ENCODE measurements at places on chromosomes 12 and 14.

- no peak for DNase-seq
These were observed 16.1 kb downstream of the PITPNM2 start for GRCh38 chr12:123134826-123135225.

- no peak for DNase-seq
These were observed 295.6 kb upstream of the FLRT2 start for GRCh38 chr14:85234156-85235025.

- DNase-seq = no peak
These were observed 12.7 kb downstream of the SLC11A2 start for GRCh38 chr12:51013441-51013840.

DNA sequence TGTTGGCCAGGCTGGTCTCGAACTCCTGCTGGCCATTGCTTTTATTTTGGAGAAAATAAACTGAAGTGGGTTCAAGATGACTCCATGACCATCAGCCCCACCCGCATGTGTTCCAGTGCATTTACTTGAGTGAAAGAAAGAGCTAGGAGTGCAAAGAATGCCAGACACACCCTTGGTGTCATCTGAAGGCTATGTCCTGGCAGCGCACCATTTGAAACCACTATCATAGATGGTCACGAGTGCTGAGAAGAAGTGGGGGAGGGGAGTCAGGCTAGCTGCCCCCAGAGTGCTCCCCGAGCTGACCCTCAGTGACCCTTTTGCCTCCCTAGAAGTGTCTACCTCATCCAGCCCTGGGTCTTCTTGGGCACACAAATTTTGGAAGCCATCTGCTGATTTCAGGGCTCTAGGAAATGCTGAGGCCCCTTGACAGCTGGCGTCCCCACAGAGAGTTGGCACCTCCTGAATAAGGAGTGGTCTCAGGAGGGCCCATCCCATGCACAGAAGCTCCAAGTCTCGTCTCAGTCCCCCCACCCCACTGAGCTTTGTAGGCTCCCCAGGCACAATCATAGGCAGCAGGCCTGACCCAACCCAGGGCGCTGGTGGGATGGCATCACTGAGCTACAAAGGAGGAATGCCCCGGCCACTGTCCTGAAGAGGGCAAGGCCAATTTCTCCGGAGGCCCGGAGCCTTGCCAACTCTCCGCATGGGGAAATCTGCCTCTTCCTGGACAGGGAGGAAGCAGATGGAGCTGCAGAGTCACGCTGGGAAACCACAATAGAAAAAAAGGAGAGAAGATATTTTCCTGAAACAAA lies 28.0 kb downstream of the PXN start:
- DNase-seq = no peak

GRCh38 chr12:81570234-81570633 lies 188.9 kb downstream of the PPFIA2 start:
- DNase-seq = no peak

DNA sequence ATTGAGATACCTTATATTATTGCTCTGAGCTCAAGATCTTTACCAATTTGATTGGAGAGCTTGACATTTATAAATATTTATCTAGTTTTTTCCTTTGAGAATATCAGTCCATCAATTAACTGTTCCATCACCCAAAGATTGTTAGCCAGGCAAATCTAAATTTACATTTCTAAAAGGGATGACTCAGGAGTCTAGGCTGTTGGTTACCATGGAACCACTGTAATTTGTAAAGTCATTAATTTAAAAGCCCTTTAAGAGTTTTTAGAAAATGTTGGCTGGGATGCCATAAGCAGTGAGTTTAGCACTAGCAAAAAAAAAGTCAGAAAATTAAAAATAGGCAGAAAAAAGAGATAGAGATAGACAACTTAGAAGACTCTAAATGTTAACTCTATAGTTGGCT lies 19.5 kb upstream of the SERPINA1 start:
- no peak for DNase-seq

GRCh38 chr14:45716572-45716971 lies 463.6 kb upstream of the MIS18BP1 start:
- no peak for DNase-seq

- peak; percentile 65 for DNase-seq
These were observed at the start of gene CCNB1IP1 for GRCh38 chr14:20332788-20333493. CCNB1IP1 (minus strand) TSS chr14:20333279; CDS start chr14:20316523, 16,756 bp downstream.

DNA sequence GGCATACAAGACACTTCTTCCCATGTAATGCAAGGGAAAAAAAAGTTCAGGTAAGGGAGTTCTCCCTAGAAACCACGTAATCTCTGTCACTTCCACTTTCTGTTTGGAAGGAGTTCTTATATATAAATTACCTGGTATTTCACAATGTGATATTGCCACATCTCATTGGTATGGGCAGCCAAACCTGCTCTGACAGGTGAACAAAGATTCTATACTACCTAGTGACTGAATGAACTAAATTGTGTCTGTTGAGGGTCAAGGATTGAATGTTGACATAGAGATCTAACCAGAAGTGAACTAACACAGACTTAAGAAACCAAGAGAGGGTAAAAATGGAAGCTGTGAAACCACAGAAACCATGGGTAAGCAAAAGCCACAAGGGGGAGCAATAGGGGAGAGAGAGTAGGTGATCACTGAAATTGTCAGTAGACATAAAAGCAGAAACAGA lies 161.3 kb downstream of the RPL10L start:
- DNase-seq = no peak

GRCh38 chr12:116677202-116677661 lies 60.6 kb downstream of the SPRING1 start:
- DNase-seq = no peak

DNA sequence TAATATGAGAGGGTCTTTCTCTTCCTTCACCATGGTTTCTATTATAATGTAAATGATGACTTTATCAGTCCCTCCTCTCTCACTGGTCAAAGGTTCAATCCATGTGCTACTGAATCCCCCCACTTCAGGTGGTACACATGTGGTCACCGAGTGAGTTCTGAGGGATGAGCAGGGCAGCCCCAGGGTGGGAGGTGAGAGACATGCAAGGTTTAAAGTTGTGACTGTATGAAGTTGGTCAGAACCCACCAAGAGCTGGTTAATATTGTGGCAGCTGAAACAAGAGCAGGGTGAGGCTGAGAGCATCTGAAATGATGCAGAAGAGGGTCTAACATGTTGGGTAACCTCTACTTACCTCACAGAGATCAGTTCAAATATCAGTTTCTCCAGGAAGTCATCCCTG lies 444.7 kb upstream of the FBXO33 start:
- no peak for DNase-seq

GRCh38 chr12:122437656-122438121 lies 15.2 kb upstream of the CLIP1 start:
- no peak for DNase-seq

- no peak for DNase-seq
These were observed 42.4 kb downstream of the ERH start for GRCh38 chr14:69355607-69356281.

DNA sequence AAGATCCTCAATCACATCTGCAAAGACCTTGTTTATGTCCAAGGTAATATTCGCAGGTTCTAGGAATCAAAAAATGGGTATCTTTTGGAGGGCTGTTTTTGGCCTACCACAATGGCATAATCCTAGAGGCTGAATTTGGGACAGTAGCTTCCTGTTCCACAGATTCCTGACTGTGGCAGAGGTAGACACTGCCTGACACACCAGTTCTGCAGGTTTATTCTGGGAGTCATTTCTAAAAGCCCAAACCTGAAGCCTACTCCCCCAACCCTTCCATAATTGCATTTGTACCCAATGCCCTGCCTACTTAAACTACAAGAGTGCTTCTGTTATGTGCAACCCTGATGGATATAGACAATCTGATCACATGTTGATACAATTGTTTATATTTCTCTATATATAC lies 378.9 kb downstream of the PCNX1 start:
- DNase-seq = no peak

DNA sequence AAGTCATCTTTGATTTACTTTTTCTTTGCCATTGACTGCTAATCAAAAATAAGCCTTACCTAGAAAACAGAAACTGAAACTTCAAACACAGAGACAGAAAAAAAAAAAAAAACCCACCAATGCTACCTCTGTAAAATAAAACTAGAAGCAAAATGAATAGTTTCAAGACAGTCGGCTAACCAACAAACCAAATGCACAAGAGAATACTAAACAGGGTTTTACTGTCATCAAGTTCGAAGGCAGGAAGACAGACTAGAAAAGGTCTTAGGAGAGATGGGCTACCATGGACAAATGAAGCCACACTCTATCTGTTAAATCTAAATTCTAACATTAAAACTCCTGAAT lies 59.5 kb downstream of the SEL1L start:
- no peak for DNase-seq

DNA sequence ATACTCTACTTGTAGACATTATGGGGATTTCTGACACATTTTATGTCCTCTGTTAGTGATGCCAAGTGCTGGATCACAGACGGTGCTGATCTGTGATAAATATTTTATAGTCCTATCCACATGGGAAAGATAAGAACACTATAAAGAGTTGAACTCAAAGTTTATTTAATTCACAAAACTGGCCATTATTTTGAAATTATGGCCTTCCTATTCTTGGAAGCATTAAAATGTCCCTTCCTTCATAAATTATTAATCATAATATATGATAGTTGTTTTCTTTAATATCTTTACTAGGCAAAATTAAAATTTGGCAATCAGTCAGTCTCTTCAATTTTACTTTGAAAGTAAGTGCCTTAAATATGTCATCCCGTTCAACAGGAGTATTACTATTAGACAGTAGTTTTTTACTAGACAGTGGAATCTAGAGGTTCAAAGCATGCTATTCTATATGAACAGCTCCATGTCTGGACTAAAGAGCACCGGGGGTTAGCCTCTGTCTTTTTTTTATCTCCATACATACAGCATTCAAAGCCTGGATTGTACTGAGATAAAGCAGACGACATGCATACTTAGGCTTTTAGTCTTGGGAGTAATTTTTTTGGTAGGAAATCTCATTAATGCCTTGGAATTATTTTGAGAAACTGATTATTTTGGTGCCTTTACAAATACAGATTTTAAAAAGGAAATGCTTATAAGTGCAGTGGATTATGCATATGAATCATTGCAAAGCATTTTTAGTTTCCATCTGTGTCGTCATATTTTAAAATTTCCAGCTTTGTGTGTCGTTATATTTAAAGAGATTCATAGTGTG lies 306.1 kb upstream of the RGS6 start:
- no peak for DNase-seq

GRCh38 chr12:107480836-107481608 lies 204.6 kb upstream of the PWP1 start:
- DNase-seq = no peak

GRCh38 chr14:29928117-29928640 lies 532 bp upstream of the PRKD1 start:
- no peak for DNase-seq

DNA sequence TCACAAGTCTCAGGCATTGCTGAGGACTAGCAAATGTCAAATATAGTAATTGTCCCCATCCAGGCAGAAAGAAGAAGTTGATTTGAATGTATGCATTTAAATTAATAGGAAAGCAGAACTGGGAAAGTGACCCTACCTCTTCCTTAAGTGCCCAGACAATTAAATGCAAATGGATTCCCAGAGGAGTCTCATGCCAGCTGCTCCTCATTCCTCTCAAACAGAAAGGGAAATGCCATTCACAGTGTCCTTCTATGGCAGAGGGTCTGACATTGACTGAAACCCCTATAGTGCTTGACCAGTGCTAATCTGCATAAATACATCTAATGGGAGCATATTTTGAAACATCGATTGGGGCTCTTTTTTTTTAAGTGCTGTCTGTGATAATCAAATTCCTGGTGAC lies 292.4 kb upstream of the SEL1L start:
- DNase-seq = no peak

GRCh38 chr14:54610051-54610977 lies 43.4 kb downstream of the SAMD4A start:
- no peak for DNase-seq

DNA sequence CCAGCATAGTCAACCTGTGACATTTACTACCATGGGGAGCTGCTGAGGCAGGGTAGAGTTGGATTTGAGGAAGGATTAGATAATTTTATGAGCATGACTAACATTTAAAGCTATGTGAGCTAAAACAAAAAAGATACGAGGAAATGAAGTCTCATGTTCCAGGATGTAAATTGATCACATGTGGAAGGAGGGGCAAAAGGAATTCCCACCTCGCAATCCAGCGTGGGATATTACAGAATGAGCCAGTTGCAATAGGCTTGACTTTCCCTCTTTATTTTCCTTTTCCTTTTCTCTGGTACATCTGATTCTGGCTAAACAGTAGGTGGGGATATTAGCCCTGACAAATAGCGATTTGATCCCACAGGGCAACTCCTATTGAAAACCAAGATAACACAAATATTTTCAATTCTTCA lies 214.9 kb upstream of the HMGA2 start:
- DNase-seq = peak; percentile 60

- DNase-seq = no peak
These were observed 12.9 kb downstream of the FOXG1 start for GRCh38 chr14:28779456-28779855.

DNA sequence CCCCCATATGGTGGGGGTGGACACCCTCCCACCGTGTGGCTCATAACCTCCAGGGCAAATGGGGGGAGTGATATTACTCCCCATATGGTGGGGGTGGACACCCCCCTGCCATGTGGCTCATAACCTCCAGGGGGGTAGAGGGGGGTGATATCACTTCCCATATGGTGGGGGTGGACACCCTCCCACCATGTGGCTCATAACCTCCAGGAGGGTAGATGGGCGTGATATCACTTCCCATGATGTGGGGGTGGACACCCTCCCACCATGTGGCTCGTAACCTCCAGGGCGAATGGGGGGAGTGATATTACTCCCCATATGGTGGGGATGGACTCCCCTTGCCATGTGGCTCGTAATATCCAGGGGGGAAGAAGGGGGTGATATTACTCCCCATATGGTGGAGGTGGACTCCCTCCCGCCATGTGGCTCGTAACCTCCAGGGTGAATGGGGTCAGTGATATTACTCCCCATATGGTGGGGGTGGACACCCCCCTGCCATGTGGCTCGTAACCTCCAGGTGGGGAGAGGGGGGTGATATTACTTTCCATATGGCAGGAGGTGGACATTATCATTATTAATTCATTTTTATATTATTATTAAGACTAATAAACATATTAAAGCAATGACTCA lies 51.2 kb upstream of the OXA1L start:
- DNase-seq = no peak

DNA sequence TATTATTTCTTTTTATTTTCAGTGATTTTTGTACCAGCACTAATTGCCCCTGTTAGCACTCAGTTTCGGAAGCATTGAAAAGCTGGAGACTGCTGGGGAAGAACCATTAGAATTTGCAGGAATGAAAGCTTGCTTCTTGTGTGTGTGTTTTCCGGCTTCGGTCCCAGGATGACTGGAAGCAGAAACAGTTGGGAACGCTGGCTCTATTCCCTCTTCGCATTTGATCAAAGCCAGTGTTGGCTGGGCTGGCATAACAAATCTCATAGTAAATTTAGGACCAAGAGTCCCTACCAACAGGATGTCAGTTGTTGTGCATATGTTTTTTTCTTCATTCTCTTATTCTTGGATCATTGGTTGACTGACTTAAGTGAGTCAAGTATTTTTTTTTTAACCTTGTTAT lies 53.6 kb upstream of the TRAF3 start:
- DNase-seq = no peak

- DNase-seq = no peak
These were observed 3.5 kb downstream of the TAC3 start for GRCh38 chr12:57012600-57013465.
